NCI-H2107 (cell line): ENCODE measurements at places on chromosomes 5 and 9.

DNA sequence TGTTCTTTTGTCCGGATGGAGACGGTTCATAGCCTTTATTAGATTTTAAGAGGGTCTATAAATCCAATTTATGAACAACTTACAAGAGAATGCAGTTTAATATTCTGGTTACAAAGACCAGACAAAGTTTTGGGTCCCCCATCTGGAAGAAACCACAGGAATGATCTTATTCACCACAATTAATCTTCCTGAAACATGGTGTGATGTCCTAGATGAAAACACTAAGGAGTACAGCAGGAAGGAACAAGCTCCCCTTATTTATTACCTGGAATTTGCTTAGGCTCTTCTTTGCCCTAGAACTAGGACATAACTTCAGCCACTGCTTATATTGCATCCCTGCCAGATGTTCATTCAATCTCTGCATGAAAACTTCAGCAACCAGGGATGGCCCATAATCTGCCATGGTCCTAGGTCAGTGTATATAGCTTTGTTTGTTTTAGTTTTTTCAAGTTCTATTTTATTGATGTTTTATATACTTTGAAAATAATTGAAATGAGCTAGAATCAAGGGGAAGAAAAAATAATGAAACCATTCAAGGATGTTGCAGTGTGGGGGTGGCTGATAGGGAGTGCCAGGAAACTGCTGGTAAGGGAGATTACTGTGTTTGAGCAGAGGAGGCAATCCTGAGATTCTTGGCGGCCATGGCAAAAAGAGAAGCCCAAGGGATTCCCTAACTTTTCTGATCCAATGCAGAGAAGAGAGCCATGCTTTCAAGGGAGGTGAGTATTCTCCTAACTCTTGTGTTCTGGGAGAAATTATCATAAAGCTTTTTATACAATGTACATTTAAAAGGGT lies 16.8 kb downstream of the TXNDC8 start:
- no peak for DNase-seq

- no peak for DNase-seq
These were observed 64.2 kb upstream of the ABL1 start for GRCh38 chr9:130770679-130771442.

- DNase-seq: no peak
These were observed 287.9 kb downstream of the SEC61B start for GRCh38 chr9:99509900-99510535.

- DNase-seq: no peak
These were observed 13.2 kb downstream of the ZFAND5 start for GRCh38 chr9:72351538-72352453.

- DNase-seq: no peak
These were observed 12.5 kb downstream of the KCNT1 start for GRCh38 chr9:135714242-135715055.

- DNase-seq: no peak
These were observed 28.8 kb upstream of the MELK start for GRCh38 chr9:36543916-36544315.

GRCh38 chr5:134819407-134819963 lies 26.3 kb upstream of the C5orf24 start:
- DNase-seq: no peak

- DNase-seq: no peak
These were observed 67.8 kb downstream of the RASGEF1C start for GRCh38 chr5:180141068-180141660.

DNA sequence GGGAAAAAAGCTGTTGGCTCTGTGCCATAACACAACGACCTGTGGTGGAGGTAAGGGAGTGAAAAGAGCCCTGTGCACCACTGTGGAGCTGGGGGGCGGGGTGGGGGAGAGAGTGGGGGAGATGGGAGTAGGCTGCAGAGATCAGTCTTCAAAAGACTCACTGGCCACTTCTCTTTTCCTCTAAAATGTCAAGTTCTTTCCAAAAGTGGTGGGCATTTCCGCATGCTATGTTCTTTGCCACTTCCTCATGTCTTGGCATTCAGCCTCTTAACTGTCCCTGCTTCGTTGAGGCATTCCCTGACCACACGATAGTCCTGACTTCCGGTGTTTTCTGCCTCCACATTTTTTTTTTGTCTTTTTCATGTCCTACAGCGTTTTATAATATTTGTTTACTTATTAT lies 2.4 kb upstream of the PPP2R2B start:
- no peak for DNase-seq

DNA sequence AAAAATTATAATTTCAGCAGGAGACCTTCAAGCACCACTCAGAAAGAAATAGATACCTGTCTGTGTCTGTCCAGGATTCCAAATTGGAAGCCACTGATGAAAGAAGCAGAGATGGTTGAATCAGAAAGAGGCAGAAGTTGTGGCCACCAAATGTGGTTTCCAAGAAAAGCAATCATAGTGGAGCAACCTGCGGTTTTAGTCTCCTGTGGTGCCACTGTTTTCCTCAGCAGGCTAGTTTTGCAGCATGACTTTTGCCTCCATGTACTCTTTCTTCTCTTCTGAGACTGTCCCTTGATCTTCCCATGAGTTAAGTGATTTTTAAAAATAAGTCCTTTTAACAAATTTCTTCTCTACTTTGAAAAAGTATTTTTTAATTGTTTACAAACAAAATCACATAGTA lies 535.8 kb downstream of the CYLC2 start:
- peak; percentile 41 for DNase-seq

DNA sequence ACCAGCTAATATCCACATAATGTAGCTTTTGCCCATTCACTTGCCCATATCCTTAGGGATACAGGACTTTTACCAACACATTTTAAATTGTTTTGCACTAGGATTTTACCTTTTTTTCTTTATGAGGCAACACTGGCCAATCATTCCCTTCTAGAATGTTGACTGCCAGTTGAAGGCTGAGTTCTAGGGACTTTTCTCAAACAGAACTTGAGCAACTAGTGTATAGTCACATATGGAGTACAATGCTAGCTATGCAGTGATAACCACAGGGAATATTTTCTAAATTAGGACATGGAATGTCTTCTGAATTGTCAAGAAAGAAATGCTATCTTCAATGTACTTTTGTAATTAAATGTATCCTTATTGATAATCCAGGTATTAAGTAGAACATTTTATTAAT lies 133.6 kb downstream of the OXCT1 start:
- no peak for DNase-seq

GRCh38 chr9:133683586-133684120 lies 47.5 kb downstream of the DBH start:
- no peak for DNase-seq

DNA sequence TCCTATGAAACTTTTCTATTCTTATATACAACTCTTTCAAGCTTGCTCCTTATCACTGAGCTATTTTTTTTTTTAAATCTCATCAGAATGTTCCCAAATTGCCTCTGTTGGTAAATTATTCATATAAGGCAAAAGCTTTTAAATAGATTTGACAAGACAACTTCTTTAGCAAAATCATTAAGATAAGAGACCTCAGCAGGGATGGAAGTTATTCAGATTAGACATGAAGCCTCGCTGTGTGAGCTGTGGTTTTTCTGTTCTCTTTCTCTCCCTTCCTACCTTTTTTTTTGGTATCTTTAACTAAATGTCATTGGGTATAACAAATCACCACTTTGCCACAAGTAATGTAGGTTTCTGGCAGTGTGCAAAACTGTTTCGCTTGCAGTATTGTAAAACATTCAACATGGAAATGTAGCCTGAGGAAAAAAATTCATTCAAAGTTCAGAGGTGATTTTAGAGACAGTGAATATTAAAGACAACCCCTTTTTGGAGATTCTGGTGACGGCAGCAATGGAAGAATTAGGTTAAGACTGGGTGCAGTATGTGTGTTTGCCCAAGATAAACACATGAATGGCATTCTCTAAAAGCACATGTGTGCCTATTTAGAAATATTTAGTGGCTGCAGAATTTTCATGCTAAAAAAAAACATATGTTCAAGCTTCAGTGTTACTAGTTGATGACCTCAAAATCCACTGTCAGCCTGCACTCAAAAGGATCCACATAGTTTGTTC lies 467.1 kb downstream of the ZNF608 start:
- DNase-seq: no peak

- no peak for DNase-seq
These were observed 54.7 kb upstream of the SNX2 start for GRCh38 chr5:122719991-122720746.

DNA sequence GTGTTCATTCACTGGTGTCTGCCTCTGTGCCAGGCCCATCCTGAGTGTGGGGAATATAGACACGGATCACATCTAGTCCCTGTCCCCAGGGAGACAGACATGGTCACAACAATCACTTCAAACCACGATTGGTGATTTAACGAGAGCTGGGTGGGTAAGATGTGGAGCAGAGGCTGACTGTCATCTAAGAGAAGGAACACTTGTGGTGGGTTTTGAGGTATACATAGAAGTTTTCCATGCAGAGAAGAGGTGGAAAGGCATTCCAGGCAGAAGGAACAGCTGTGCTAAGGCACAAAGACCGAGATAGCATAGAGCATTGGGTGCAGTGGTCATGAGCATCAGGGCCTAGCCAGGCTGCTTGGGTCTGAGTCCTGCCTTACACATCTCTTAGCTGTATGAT lies 22.7 kb upstream of the WDR38 start:
- no peak for DNase-seq

DNA sequence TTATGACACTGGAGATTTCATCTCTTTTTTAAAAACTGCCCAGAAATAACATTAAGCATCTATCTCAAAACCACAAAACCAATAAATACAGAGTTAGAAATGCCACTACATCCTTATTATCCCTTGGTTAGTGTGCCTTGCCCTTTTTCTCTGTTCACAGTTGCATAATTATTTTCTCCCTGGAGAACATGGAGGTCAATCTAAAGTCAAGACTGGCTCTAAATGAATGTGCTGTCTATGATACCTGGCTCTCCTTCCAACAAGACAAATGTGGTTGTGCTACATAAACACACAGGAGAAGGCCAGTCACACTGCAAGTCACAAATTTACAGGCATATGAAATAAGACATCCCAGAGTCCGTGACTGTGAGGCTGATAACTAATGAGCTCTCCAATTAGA lies 2.8 kb downstream of the FBN2 start:
- DNase-seq: no peak

- no peak for DNase-seq
These were observed 15.2 kb upstream of the PSMD5 start for GRCh38 chr9:120857902-120858301.

GRCh38 chr5:180115326-180116076 lies 43.9 kb upstream of the RNF130 start:
- no peak for DNase-seq

GRCh38 chr5:51027271-51027670 lies 356.0 kb upstream of the ISL1 start:
- DNase-seq: no peak

DNA sequence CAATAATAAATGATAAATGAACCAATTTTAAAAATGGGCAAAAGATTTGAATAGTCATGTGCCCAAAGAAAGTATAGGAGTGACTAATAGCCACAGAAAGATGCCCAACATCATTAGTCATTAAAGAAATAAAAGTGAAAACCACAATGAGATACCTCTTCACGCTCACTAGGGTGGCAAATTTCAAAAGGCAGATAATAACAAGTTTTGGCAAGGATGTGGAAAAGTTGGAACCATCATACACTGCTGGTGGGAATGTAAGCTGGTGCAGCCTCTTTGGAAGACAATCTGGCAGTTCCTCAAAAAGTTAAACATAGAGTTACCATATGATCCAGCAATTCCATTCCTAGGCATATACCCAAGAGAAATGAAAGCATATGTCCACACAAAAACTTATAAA lies 1819.8 kb downstream of the MAT2B start:
- DNase-seq: no peak

GRCh38 chr5:77867914-77868313 lies 91.8 kb upstream of the TBCA start:
- DNase-seq: no peak

DNA sequence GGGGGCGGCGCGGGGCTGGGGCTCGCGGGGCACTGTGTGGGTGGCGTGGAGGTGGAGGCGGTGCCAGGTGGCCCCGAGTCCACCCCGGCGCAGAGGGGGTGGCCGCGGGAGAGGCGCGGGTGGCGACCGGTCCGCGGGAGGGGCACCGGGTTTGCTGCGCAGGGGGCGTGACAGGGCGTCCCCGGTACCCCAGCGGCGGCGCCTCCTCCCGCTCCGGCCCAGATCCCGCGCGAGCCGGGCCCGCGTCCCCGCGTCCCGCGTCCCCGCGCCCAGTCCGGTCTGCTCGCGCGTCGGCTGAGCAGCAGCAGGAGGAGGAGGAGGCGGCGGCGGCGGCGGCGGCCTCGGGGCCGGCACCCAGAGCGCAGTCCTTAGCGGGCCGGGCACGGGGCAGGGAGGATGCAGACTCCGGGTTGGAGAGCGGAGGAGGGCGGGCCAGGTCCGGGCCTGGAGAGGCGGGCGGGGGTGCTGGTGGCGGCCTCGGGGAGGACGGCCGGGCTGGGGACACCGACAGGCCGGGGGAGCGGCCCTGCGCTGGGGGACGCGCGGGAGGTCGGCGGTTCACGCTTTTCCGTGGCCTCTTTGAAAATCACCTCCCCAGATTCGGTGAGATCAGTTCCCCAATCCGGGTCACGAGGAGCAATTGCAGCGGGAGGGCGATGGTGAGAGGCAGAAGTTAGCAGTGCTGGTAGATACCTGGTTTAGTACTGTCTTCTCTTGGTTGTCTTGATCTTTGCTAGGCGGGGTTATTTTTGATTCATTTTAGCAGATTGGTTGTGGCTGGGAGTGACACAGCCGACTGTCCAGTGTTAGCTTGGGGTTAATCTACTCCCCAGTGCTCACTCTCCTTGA lies 1.7 kb downstream of the TRIO start:
- DNase-seq: peak; percentile 47

- no peak for DNase-seq
These were observed 12.0 kb upstream of the OLFM1 start for GRCh38 chr9:135075234-135076142.

DNA sequence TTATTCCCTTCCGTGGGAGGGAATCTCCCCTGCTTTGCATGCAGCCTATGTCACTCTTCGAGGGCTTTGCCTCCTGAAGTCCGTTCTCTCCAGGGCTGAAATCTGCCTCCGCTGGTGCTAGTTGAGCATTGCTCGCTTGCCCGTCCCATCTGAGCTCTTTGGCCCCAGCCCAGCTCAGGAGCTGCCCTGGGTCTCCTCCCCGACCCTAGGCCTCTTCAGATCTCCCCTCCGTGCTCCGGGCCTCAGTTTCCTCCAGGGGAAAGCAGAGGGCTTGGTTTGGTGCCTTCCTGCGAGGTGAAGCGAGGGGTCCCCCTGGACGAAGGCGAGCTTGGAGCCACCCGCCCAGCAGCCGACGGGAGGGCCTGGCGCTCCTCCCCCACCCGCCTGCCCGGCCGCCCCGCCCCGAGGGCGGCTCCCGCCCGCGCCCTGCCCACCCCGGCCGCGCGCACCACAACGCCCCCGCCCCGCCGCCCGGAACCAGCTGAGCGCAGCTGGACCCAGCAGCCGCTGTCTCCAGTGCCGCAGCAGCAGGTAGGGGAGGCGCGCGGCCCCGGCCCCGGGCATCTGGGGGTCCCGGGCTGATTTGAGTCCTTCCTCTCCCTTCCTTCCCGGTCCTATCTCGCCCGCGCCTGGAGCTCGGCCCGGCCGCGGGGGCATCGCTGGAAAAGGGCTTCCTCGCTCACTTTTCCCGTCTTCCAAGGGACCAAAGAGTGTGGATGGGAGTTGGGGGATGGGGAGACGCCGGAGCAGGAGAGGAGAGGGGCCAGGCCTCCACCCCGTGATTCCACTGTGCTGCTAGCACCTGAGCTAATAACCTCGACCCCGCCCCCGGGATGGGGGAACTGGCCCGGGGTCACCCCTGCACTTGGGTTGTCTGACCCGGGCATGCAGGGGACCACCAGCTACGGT lies at the start of gene GSN:
GSN (plus strand) TSS at position 474 of the 909 bp plus-strand sequence. CDS start 33,810 bp downstream, outside the sequence.
- DNase-seq: no peak

- DNase-seq: no peak
These were observed 205.2 kb downstream of the CAAP1 start for GRCh38 chr9:26687421-26687820.

- no peak for DNase-seq
These were observed 4.5 kb downstream of the SHROOM1 start for GRCh38 chr5:132825834-132826391.
